ENCODE measurements at places on chromosomes 5 and 9.
A peak's percentile ranks its signal among the peaks of the same experiment; 100 is the strongest.

DNA sequence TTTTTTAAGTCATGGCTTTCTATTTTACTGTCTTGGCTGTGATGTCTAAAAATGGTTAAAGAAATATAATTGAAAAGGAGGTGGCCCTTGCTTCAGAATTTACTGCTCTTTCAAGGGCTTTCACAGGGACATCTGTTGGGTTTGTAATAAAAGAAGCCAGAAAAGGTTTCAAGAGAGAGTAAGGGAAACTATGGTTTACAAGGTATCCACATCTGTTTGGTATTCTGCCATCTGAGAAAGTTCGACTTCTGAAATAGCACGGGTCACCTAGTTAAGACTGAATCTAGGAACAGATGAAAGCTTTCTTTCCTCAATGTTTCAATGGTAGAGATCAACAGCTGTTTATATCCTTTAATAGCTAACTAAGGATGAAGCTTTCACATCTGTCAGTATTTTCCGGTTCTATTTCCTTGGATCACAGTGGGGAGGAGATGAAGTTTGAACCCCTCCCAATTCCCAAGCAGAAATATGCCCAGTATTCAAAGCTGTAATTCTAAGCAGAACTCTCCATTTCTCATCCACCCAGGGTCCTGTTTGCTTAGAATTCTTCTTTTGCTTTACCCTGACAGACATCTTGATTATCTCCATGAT, 72.8 kb upstream of the IFNK start:
- DNase-seq = no peak

DNA sequence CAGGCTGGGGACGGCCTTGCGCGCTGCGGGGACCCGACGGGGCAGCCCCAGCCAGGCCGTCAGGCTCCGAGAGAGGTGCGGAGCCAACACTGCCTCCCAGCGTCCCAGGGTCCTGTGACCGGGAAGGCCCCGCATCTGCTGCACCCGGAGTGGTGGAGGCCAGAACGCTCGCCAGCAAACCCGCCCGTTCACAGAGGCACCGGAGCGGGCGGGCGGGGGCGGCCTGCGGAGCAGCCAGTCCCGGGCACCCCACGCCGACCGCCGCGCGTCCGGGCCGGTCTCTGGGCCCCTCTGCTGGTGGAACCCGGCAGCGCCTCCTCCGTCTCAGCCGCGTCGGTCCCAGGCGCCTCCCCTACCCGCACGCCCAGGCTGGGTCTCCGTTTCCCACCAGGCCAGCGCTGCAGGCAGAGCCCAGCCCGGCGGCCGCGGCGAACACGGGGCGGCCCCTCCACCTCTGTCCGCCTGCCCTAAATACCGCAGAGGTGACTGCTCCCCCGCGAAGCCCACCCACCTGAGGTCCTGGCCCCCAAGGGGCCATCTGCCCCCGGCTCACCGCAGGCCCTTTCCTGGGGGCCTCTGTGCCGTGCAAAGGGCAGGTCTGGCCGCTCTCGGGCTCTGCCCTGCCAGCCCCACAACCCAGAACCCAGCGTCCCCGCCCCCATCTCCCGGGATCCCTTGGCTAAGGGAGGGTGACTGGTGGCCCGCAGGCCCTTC, 15.9 kb downstream of the EXD3 start:
- peak; percentile 38 for DNase-seq

- DNase-seq = no peak
Observed at GRCh38 chr5:135887881-135888614, 7.6 kb downstream of the IL9 start.

GRCh38 chr5:36675282-36675681, 68.9 kb downstream of the SLC1A3 start:
- no peak for DNase-seq

DNA sequence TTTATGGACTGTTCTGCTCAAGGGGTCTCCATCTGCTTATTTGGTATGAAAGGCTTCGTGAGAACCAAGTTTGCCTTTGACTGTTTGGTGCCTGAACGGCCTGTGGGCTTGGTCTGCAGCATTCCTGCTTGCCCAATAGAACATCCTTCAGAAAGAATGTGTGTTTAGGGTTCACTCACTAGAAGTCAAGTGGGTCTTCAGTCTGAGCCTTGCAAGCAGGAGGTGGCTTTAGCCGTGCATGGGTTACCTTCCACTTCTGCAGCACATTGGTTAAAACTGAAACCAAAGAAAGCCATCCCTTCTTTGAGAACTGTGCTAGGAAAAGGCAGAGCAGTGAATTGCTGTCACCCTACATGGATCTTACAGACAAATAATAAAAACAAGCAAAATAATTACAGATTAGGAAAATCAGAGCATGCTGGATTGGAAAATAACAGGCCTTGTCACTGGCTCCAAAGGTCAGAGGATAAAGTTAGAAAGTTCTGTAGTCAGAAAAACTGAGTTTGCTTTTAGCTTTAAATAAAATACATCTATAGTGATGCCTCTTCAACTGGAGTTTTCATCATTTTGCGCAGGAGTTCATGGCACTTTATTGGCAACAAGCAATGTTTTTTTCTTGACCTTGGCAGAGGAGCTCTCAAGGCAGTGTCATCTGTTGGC, 16.6 kb downstream of the WWC1 start:
- no peak for DNase-seq

DNA sequence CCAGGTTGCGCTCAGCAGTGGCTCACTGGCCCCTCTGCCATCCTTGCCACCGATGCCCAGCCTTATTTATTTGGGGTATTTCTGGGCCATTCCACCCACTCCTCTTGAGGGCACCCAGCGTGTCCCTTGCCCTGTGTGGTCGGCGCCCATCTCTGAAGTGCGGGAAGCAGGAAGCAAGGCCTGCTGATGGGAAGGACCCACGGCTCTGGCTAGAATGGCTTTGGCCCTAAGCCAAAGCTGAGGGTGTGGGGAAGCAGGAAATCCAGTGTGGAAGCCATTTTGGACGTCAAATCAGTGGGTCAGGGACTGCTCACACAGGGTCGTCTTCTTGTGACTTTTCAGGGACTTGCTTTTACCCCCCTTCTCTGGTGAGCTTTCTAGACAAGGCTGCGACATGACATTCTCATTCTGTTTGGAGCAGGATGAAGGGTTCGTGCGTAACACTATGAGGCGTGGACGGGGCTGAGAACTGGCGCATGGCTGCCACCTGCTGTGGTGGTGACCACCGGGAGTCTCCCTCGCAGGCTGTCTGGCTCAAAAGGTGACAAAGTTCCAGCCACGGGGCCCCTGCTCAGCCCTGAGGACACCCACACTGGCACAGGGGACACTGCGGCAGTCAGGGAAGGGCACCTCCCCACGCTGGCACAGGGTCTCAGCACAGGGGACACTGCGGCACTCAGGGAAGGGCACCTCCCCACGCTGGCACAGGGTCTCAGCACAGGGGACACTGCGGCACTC, 50.7 kb upstream of the NKD2 start:
- DNase-seq = no peak

GRCh38 chr5:36073595-36074216, 7.0 kb upstream of the UGT3A2 start:
- no peak for DNase-seq
